ENCODE measurements at places on chromosomes 12 and 14.

GRCh38 chr14:42460673-42461072, 854.0 kb downstream of the LRFN5 start:
- DNase-seq: no peak

DNA sequence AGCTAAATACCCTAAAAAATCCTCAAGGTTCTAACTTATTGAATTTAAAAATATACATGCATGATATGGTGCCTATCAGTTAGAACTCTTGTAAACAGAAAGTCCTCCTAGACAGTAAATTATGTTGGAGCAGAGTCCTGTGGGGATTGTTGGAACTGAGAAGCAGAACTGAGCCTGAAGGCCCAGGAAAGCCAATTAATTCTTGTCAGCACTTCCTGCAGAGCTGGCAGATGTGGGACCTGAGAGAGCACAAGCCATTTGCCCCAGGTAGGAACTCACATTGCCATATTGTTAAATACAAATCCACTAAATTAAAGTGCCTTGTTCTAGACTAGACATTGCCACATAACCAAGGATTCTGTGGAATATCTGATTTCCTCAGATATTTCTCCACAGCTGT, 117.1 kb downstream of the RTN1 start:
- DNase-seq: peak; percentile 58

DNA sequence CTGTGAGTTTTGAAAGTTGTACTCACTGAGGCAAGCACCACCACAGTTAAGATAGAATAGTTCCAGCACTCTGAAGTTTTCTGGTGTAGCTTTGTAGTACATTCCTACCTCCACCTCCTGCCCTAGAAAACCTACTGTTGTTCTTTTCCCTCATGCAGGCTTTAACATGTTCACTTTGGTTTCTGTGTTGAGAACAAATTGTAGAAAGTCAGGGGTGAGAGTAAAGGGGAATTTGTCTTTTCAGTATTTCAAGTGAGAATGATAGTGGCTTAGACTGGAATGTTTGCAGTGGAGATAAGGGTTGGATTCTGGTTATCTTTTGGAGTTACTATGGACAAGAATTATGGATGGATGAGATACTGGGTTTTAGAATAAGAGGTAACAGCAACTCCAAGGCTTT, 67.2 kb downstream of the AEBP2 start:
- DNase-seq: no peak

- DNase-seq: peak; percentile 76
These were observed at the start of gene CEP170B for GRCh38 chr14:104865081-104865630. CEP170B (plus strand) TSS chr14:104865268; CDS start chr14:104868451, 3,183 bp downstream.

DNA sequence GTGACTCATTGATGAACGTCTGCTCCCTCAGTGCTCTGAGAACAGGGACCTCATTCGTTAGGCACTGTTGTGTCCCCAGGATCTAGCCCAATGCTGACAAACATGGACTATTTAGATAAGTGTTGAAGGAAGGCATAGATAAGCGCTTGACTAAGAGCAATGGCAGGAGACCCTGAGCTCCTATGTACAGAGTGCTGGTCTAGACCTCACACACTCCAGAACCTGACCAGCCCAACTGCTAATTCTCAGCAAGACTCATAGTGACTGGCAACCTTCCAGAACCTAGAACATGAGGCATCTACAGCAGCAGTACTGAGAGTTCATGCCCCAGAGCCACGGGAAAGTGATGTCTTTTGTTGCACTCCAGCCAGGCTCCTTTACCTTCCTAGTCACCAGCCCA, 69.2 kb downstream of the CRACR2A start:
- DNase-seq: peak; percentile 65

DNA sequence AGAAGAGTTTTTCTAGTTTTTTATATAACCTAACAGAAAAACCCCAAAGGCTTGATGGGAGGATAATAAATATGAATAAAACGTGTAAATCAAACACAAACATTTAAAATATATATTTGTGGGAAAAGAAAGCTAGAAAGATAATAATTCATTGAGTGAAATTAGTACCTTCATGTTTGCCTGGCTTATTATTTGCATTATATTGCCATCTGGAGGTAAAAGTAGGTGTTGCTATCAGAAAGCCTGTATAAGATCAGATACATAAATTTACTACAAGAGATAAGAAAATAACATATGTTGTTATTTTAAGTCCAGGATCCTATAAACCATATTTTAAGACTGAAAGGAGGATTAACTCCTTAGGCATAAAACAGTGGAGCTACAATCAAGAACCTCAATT, 77.7 kb downstream of the NTS start:
- peak; percentile 54 for DNase-seq

GRCh38 chr12:122139266-122139665, 34.8 kb downstream of the IL31 start:
- no peak for DNase-seq

DNA sequence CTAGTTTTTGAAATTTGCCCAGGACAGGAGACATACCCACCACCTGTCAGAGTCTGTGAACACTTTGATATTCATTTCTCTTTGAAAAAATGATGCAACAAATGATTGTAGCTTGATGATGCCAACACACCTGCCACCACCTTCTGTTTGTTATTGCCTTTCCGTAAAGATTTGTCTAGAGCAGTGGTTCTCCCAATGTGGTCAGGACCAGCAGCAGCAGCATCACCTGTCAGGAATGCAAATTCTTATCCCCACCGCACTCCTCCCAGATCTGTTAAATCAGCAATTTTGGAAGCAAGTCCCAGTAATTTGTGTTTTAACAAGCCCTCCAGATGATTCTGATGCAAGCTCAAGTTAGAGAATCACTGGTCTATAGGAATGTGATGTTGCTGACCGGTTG, 9.9 kb downstream of the CCDC175 start:
- peak; percentile 95 for DNase-seq

Measured in NCI-H69 (cell line).